ENCODE measurements at places on chromosomes 7 and 10.

DNA sequence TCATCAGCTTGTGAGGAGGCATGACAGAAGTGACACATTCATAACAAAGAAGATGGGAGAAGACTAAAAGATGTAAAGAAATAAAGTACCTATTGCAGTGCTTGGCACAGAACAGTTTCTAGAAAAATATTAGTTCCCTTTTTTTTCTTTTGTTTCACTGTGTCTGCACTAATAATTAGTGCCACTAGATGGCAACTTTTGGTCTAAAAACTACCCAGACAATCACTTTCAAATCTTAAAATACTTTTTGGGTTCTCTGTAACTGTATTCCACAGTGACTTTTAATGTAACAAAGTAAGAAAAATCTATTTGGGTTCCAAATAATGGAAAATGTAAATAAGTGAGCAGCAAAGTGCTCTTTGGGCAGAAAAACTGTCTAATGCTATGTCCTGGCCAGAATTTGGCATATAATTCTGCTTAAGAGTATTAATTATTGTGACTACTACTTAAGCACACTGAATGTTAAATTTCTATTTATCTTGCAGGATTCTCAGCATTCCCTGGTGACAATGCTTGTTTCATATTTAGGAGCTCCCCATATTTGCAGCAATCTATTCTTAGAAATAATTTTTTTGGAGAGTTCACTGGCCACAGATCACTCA lies 134.8 kb upstream of the KIF5B start:
- DNase-seq = no peak

GRCh38 chr7:78635026-78635793 lies 818.3 kb downstream of the MAGI2 start:
- DNase-seq = no peak

- DNase-seq = no peak
Measured at GRCh38 chr10:129570185-129570584, 103.1 kb downstream of the MGMT start.

DNA sequence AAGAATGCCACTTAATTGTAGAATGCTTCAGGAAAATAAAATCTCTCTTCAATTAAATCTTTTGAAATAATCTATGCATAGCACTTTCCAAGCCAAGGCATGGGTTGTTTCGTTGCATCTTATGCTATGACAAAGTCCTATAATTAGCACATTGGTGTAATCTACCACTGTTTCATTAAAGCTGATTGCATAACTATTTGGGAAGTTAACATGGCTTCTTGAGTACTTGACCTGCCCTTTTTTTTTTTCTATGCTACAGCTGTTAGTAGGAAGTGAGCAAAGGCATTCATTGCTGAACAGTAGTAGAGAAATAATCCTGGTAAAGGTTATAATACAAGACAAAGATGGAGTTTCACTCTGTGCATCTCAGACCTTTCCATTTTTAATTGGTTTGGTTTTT lies 557.2 kb upstream of the CELF2 start:
- no peak for DNase-seq

GRCh38 chr7:77888998-77889397 lies 90.4 kb downstream of the PHTF2 start:
- no peak for DNase-seq

DNA sequence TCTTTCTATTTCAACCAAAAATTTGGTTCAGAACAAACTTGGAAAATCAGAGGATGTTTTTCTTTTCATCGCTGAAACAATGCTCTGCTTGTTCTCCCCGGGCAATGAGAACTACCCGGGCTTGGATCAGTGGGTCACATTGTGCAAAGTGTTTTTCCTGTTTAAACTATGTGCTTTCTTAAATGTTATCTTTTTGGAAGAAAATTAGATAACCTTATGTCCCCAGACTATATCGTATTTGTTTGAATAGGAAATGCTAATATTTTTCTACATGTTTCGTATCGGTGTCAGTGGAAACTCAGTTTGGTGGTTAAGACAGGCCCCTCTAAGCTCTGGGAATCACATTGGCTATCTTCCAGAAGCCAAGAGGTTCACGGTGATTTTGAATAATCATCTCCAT lies 319.5 kb upstream of the NFE2L3 start:
- no peak for DNase-seq

- DNase-seq = no peak
Measured at GRCh38 chr10:68269562-68270290, 37.8 kb upstream of the ATOH7 start.

GRCh38 chr10:77837248-77837924 lies 89.2 kb downstream of the DLG5 start:
- DNase-seq = peak; percentile 43

GRCh38 chr7:127904670-127904985 lies 126.6 kb downstream of the LRRC4 start:
- DNase-seq = no peak

DNA sequence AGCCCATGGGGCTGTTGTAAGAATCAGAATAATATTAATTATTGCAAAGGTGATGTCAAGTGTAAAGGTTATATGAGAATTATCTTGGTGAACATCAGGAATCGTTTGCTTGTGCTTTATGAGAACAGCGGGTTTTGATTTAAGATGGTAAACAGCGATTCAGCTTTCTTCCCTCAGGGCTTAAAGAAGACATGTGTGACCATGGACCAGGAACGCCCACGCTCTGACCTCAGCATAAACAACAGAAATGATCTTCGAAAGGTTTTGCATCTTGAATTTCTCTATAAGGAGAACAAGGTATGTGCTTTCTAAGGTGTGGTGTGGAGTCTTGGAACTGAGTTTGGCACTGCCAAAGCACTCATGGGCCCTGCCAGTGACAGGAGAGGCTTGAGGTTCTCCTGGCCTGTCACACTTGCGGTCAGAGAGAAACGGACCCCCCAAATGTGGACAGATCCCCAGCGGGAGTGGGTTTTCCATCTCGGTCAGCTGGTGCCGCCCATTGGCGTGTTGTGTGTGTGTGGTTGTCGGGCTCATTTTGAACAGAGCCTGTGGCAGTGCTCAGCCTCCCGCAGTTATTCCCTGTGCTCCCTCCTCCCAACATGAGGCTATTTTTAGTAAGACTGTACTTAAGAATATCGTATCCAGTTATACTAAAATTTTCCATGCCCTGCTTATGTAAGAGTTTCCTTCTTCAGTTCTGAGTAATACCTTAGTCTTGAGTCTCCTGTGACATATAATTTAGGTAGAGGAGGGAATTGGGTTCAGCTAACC lies 7.2 kb downstream of the MINDY4 start:
- peak; percentile 81 for DNase-seq
